ENCODE measurements at places on chromosomes 4 and X. TPM values are rescaled to one million over a fixed set of nuclear protein-coding genes. Genes with fewer than 3 reads are reported as not detected.

Gene COMMD8
- 22.5 TPM for total RNA-seq

DNA sequence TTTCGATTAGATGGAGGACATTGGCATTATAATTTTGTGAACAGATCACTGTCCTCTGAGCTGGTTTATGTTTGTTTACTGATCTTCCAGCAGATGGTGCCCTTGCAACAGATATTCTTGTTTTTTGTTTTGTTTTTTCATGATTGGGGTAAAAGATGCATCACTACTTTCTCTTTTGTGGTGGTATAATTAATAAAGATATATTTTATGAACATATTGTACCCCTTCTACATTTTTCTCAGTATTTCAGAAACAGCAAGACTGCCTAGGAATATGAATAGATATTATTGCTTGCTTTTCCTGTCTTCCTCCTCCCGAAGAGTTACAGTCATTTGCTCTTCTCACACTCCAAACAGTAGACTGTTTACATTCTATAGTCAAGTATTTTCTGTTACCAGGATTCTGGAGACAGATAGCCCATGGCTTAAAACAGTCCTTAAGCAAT, 905.2 kb downstream of the TRAM1L1 start:
- DNase-seq, result no peak

DNA sequence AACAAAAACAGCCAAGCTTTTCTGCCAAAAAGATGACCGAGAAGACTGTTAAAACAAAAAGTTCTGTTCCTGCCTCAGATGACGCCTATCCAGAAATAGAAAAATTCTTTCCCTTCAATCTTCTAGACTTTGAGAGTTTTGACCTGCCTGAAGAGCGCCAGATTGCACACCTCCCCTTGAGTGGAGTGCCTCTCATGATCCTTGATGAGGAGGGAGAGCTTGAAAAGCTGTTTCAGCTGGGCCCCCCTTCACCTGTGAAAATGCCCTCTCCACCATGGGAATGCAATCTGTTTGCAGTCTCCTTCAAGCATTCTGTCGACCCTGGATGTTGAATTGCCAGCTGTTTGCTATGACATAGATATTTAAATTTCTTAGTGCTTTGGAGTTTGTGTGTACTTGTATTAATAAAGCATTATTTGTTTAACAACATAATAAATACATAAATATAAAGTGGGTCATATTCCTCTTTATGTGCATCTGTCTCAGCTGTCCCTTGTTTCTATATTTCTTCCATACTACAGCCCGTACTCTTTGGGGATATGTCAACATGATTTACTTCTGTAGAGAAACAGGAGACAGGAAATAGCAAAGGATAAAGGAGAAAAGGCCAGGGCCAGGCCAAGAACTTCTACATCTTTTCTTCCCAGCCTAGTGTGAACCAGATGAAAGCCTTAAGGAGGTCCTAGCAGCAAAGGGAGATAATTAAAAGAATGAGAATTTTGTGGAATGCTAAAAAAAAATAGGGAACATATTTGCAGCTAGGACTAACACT, 667 bp downstream of the PTTG2 start:
- no peak for DNase-seq

GRCh38 chr4:40563401-40563800, 66.3 kb downstream of the RBM47 start:
- no peak for DNase-seq

Gene FATE1
- total RNA-seq, result not detected

Gene ARMCX4
- 9.6 TPM for total RNA-seq

Gene SPANXD
- not detected for total RNA-seq

GRCh38 chrX:15853586-15854079, 980 bp downstream of the AP1S2 start:
- no peak for DNase-seq

DNA sequence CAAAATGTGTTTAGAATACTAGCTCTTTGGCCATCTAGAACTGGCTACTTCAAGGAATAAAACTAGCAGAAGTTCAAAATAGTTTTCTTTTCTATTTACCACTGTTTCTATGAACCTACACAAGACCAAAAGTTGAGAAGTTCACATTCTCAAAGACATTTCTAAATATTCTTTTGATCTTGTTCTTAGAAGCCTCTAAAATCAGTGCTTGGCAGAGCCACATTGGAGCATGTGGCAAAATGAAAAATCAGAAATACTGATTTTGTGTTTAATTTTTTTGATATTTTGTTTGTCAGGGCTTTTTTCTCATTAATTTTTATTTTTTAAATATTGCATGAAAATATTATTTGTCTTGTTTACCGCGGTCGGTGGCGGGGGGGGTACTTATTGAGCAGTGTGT, 853.8 kb upstream of the INTU start:
- DNase-seq, result no peak

GRCh38 chr4:29467044-29467717, 1253.0 kb upstream of the PCDH7 start:
- DNase-seq, result no peak

DNA sequence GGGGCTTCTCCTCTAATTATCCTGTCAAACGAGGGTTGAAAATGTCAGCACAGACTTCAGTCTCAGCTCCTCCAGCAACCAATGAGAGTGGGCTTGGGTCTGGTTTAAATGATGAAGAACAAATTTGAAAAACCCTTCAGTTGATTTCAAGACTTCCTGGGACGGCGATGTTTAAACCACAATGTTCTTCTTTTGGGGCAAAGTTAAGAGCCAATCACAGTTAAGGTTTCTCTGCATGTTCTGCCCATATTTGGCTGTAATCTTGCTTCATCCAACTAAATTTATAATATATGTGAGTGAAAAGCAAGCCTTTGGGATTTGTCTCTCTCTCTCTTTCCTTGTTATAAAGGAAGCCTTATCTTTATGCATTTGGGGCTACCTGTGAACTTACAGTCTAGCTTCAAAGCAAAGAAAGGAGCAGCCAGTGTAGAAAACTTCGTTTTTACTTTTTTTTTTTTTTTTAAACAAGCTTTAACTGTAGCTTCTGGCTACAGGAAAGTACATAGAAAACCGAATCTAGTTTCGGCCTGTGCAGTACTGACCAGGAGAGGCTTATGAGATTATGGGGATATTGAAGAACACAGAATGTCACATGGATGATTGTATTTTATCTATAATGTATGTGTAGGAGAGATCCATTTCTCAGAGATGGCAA, 46.8 kb upstream of the FAM9C start:
- DNase-seq, result no peak

DNA sequence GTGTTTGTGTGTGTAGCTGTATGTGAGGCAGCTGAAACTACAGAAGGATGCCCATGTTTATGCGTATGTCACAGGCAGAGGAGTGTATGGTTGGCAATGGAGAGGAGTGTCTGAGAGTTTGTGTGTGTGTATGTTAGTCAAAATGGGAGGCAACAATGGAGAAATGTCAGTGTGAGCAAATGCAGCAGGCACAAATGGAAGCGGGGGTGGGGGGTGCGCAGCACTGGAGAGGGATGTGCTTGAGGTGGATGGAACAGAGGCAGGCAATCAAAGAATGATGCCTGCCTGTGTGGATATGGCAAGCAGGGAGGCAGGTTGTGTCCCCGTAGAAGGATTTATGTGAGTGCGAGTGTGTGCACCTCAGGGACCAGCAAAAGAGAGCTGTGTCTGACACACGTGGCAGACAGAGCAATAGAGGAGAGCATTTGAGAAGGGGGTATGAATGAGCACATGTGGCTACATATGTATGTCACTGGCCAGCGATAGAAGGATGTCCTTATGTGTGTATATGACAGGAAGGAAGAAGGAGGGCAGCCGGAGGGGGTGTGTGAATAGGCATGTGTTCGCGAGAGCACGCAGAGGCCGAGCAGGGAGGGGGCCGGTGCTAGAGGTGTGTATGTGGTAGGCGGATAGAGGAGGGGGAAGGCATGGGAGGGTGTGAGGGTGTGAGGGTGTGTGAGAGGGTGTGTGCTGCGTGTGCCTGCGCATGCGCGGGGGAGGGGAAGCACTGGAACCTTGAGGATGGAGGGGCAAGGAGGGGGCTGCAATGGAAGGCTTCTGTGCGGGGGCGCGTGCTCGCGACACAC, 1.1 kb downstream of the PJA1 start:
- no peak for DNase-seq

DNA sequence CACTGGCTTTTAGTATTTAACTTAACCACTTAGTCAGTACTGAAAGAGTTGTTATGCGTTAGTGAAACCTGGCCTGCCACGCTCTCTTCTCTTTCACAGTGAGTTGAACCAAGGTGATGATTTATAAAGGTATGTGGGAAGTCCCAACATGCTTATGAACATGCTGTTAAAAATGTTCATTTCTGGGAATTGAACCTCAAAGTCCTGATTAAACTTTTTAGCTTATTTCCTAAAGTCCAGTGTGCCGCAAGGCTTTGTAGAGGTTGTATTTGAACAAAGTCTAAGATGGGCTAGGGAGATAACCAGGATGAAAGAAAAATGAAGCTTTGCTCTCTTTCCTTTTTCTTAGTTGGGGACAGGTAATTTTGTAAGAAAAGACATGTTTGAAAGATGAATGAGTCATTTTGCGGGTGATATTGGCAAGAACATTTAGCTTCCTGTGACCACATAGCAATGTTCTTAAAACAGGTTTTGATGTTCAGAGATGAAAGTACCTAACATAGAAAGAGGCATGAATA, 270.3 kb downstream of the DTHD1 start:
- no peak for DNase-seq

- no peak for DNase-seq
Measured at GRCh38 chr4:52919461-52919860, 57.3 kb downstream of the RASL11B start.

GRCh38 chr4:178556796-178557195, 1114.6 kb upstream of the AGA start:
- DNase-seq, result no peak

Gene SPANXA1
- not detected for total RNA-seq

DNA sequence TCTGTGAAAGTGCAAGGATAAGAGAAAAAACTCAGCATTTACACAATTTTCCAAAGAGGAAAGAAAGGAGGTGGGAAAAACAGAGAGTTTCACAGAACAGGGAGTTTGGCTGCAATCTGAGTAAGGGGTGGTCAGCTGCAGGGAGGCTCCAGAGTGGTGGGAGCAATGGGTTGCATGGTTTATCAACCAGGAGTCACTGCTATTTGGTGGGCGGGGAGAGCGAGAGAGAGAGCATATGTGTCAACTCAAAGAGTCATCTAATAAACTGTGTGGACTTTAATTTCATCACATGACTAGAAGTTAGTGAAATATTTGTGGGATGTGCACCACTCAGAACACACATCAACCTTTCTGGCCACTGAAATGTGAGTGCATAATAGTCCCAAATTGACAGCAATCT, 94.6 kb downstream of the FAM13A start:
- DNase-seq, result no peak

Gene NCAPG
- 2.6 TPM for total RNA-seq

GRCh38 chr4:105894660-105895582, at the start of gene NPNT:
Gene NPNT (plus strand): TSS chr4:105895471. CDS start chr4:105895653, 182 bp downstream.
- DNase-seq, result peak; percentile 32

Gene CYBB
- not detected for total RNA-seq

Gene LANCL3
- total RNA-seq, result 0.22 TPM

Gene RBM46
- total RNA-seq, result not detected

Gene CENPVL3
- total RNA-seq, result 2.0 TPM

DNA sequence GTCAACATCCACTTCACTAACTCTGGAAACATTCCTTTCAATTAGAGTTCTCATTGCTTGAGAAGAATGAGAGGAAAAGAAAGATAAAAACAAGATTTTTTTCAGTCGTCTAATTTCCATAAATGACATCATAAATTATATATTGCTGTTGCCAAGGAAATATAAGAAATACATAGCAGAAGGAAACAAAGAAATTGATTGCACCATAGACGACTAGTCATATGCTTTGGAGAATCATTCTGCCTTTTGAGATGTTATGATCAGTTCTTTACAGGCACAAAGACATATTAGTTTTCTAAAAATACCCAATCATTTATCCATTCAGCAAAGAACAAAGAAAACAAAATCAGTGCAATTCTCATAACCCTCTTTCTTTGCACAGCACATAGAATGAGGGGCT, 672 bp upstream of the C1QTNF7 start:
- DNase-seq, result peak; percentile 7

DNA sequence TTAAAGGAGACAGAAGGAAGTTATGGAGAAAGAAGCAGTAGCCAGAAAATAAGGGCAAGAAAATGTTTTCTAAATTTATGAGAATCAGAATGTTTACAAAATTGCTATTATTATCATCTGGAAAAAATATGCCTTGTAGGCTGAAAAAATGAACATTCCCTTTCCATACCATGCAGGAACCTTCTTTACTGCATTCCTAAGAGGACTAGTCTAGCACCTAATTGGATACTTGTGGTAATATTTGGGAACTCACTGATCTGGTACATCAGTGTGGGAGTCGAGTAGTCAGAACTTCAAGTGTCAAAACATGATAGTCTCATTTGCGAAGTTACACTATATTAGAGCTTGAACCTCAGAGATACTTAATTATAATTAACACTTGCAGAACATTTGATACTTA, 51.9 kb downstream of the TET2 start:
- peak; percentile 11 for DNase-seq

GRCh38 chr4:130419211-130419975, 1323.4 kb downstream of the C4orf33 start:
- DNase-seq, result no peak

GRCh38 chr4:144656850-144657249, 10.9 kb downstream of the HHIP start:
- DNase-seq, result no peak

Gene CLGN
- total RNA-seq, result 1.1 TPM

Gene CDX4
- not detected for total RNA-seq

Gene SPATA4
- 0.46 TPM for total RNA-seq

GRCh38 chrX:77768787-77769186, 17.2 kb downstream of the ATRX start:
- DNase-seq, result no peak

GRCh38 chrX:41097326-41097725, 12.1 kb downstream of the USP9X start:
- DNase-seq, result no peak

- no peak for DNase-seq
Measured at GRCh38 chr4:74093981-74094623, 4.9 kb downstream of the CXCL2 start.

Gene CAPN6
- total RNA-seq, result 9.4 TPM

- no peak for DNase-seq
Measured at GRCh38 chr4:38670109-38670901, 6.3 kb downstream of the KLF3 start.

GRCh38 chr4:58453956-58454355, 1343.8 kb upstream of the IGFBP7 start:
- no peak for DNase-seq

Gene NXF2B
- not detected for total RNA-seq

DNA sequence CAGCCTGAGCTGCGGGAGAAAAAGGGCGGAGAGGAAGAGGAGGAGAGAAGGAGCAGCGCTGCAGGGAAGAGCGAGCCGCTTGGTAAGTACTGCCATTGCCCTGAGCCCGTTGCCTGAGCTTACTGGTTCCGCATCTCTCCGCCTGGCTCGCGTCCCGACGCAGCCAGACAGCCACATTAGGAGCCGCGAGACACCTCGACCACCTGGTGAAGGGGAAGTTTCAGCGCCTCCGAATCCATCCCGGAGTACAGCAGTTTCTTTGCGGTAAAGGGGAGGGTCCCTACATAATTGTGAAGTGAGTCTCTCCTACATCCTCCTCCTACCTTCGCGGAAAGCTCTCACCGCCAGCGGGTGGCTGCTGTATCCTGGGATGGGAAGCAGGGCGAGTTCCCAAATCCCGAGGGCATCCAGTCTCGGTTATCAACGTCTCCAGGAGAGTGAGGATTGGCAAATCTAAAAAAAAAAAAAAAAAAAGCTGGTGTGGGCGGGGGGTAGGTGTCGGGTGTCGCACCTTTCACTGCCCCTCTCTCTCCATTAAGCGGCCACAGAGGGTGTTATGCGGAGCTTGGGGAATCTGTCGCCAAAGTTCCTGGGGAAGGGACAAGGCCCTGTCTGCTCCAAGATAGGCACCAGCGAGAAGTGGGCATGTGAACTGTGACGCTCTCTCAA, 7.9 kb downstream of the TBX22 start:
- no peak for DNase-seq

Gene TLR10
- not detected for total RNA-seq

Data from astrocyte (in vitro differentiated cells and primary cell).